Activated naive CD4-positive, alpha-beta T cell (primary cell): ENCODE measurements at places on chromosomes 16 and 17.
A peak's percentile ranks its signal among the peaks of the same experiment; 100 is the strongest.

GRCh38 chr17:27895123-27895895 lies 2.1 kb upstream of the LYRM9 start:
- no peak for DNase-seq

DNA sequence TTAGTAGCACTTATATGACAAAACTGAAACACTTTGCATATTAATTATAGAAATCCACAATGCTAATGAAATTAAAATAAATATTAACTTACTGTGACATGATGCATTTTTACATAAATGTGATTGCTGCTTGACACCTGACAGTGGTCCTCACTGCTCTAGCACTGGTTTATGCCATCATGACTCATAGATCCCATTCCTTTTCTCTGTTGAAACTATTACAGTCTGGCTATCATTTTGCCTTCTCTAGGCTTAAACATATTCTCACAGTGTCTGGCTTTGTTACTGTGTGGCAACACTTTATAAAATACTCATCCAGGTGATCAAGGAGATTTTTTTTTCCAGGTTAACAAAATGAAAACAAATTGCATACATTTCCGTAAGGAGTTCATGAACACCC lies 108.0 kb downstream of the MRTFB start:
- DNase-seq: no peak

- DNase-seq: no peak
Measured at GRCh38 chr17:39171933-39172332, 6.0 kb upstream of the ARL5C start.

- DNase-seq: no peak
Measured at GRCh38 chr17:38994026-38994425, 26.8 kb upstream of the FBXO47 start.

DNA sequence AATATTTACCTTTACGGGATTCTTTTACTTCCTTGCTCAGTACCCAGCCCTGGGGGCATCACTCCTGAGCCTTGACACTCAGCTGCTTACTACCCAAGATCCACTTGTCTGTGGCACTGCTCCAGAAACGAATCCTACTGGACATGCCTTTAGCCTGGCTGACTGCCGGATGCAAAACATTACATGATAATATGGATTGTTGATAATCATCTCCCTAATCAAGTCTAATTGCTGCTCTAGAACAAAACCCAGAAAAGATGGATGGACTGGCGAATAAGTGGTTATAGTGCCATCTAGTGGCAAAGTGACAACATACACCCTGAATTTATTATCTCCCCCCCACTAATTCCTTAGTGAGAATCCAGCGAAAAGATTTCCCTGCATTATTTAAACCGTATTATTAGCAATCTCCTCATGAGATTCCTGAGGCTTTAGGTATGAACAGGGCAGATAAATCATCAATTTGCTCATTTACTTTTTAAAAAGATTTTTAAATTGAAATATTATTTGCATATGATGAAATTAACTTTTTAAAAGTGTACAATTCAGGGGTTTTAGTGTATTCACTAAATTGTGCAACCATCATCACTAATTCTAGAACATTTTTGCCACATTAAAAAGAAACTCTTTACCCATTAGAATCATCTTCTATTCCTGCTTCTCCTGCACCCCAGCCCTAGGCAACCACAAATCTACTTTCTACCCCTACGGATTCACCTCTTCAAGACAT lies 61.6 kb downstream of the RGS9 start:
- DNase-seq: no peak

GRCh38 chr16:66278111-66278531 lies 88.4 kb upstream of the CDH5 start:
- DNase-seq: no peak

DNA sequence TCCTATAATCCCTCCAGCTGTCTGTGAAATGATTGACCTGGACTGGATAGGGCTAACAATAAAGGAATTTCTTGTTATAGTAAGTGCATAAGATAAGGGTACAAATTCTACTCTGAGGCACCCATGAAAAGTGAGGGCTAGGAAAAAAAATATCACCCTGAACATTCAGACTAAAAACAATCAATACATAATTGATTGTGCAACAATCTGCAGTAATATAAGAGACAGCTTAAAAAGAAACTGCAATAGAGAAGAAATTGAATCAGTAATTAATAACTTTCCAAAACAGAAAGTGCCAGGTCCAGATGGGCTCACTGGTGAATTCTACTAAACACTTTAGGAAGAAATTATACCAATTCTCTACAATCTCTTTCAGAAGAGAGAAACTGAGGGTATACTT lies 44.2 kb upstream of the CREBBP start:
- no peak for DNase-seq

GRCh38 chr17:17833658-17834357 lies 3.0 kb downstream of the SREBF1 start:
- DNase-seq: no peak

DNA sequence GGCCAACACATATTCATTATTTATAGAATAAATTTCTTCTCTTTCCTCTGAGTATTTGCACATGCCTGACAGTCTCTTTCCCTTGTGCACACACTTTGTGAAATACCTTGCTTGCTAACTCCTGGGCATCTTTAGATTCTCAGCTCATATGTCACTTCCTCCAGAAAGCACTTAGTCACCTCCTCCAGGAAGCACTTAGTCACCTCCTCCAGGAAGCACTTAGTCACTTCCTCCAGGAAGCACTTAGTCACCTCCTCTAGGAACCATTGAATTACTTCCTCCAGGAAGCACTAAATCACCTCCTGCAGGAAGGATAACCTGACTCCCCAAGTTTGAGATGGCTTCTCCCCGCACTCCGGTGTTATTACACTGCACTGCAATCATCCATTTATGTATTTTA lies 462.5 kb upstream of the EEF2KMT start:
- no peak for DNase-seq

- DNase-seq: no peak
Measured at GRCh38 chr17:76670718-76671122, 27.2 kb upstream of the ST6GALNAC1 start.

DNA sequence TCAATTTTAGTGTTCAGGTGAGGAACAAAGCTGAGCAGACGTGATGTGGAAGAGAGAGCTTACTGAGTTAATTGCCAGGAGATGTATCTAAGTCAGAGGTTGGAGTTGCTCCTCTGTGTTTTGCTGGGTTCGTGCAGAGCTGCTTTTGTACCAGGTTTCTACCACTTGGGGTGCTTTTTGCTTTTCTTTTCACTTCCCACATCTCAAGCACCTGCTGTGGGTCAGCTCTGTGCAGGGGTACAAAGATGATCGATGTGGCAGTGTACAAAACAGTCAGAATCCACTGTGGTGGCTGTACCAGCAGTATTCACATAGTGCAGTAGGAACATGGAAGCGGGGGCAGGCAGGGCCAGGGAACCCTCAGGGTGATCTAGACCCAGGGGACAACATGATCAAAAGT lies 14.8 kb downstream of the UNK start:
- no peak for DNase-seq

DNA sequence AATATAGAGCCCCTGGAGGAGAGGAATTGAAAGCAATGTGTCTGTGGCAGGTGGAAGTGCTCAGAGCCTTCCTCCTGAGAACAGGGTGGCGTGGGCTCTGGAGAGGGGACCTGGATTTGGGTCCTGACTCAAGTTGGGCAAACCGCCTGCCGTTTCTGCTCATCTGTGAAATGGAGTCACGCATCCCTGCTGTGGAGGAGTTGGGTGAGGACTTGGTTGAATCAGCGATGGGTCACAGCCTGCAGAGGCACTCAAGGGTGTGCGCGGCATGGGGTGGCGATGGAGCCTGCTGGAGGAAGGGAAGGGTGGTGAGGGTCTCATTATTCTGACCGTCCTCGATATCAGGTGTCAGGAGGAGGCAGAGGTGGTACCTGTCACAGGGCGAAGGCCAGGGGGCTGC lies 3.1 kb downstream of the ADAD2 start:
- no peak for DNase-seq

DNA sequence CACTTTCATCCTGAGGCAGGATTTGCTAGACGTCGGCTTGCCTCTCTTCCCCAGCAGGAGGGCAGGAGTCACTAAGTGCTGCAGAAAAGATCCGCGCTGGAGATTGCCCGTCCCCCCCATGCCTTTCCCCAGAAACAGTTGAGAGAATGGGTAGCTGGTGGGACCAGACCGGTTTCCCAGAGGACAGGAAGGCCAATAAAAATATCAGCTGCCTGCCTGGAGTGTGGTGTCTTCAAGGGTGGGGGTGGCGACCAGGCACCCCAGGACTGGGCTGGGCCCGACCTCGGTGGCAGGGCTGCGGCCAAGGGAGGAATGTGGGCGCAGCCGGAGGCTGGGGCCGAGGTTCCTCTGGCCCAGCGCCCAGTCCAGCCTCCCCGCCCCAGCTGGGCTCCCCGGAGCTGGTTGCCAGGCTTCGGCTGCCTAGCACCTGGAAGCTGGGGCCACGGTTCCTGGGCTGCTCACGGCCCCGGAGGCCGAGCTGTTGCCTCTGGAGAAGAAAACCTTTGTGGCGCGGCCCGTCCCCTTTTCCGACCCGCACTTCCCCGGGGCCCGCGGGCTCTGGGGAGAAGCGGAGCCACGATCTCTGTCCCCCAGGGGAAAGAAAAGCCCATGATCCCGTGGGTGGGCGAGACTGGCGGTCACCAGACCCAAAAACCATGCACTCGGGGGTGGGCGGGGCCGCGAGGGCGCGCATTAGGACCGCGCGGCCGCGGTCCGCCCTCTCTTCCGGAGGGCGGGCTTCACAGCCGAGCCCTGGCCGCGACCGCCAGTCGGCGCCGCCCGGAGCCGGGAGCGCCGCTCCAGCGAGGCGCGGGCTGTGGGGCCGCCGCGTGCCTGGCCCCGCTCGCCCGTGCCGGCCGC lies at the start of gene TRAF4:
TRAF4 (plus strand) TSS at position 769 of the 861 bp plus-strand sequence. CDS start 102 bp downstream, outside the sequence.
- peak; percentile 30 for DNase-seq

DNA sequence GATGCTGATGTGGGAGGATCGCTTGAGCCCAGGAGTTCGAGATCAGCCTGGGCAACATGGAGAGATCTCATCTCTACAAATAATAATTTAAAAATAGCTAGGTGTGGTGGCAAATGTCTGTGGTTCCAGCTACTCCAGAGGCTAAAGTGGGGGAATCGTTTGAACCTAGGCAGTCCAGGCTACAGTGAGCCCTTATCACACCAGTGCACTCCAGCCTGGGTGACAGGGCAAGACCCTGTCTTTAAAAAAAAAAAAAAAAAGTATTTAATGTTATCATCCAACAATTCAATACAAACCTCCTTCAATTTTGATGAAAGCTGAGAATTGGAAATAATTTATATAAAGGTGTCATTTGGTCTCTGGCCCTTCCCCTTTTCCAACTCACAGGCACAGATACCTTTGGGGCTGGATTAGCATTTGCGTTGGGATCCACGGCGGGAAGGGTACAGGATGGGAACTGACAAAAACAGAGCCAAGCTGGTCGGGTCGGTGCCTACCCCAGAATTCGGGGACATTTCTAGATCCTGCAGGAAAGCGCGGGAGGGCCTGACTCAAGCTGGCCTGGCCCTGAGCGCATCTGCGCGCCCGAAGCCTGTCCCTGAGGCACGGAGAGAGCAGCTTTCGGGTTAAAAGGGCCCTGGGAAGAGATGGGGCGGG lies 860 bp upstream of the DCAF7 start:
- DNase-seq: no peak

DNA sequence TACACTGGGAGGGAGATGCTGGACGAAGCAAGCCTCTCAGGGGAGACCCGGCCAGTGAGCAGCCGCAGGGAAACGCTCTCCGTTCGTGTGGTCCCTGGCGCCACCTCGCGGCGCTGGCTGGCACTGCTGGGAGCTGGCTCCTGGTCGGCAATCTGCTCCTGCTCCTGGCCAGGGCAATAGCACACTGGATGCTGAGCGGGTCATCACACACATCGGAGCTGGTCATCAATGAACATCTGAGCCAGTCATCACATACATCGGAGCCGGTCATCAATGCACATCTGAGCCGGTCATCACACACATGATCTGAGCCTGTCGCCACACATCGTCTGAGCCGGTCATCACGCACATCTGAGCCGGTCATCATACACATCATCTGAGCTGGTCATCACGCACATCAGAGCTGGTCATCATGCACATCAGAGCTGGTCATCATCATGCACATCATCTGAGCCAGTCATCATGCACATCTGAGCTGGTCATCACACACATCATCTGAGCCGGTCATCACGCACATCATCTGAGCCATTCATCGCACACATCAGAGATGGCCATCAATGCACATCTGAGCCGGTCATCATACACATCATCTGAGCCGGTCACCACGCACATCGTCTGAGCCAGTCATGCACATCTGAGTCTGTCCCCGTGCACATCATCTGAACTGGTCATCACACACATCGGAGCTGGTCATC lies 217.3 kb downstream of the RBFOX3 start:
- peak; percentile 55 for DNase-seq

- DNase-seq: no peak
Measured at GRCh38 chr17:57518587-57519581, 226.2 kb downstream of the CCDC182 start.

GRCh38 chr17:7045492-7046126 lies 1.7 kb upstream of the SLC16A11 start:
- DNase-seq: no peak

DNA sequence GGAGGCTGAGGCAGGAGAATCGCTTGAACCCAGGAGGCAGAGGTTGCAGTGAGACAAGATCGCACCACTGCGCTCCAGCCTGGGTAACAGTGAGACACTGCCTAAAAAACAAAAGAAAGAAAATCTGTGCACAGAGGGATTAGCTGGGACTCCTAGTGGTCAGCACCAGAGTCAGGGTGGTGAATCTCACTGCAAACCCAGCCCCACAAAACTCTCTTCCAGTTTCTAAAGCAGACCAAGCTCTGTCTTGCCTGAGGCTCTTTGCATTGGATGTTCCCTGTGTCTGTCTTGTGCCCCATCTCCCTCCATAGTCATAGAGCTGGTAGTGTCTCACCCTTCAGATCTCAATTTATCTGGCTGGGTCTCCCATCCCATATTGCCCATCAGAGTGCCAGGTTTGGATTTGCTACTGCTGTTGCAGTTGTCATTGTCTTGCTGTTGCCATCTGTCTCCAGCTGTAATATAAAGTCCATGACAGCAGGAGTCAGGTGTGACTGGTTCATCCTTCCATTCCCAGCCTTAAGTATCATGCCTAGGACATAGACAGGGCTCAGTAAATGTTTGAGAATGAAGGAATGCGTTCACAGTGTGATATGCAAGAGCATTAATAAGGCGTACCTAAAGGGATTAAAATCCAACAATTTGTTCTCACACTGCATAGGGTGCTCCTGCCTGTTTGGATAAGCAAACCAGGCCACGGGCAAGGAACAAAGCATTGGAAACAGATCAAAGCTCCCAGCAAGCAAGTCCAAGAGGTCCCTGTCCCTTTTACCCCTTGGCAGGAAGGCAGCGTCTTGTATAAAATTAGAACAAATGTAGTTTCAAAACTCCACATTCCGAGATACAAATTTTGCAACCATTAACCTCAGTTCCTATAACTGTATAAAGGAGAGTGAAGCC lies 614.6 kb upstream of the CDH5 start:
- DNase-seq: no peak

DNA sequence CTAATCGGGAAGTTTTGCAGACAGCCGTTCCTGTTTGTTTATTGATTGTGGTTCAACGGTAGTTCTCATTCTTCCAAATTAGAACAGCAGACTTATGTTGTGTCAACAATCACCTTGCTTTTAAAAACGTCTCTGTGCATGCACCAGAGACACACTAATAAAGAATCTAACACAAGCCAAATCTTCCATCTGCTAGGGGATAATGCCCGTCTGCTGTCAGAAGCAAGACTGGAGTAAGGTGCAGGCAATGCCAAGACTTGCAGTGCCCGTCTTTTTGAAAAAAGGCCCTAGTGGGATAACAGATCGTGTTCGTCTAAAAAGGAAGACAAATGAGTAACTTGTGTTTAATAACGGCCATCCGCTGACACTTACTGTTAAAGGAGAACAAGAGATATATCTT lies 158.4 kb downstream of the KCNJ2 start:
- no peak for DNase-seq

GRCh38 chr16:9845661-9846361 lies 336.4 kb downstream of the GRIN2A start:
- DNase-seq: no peak

- no peak for DNase-seq
Measured at GRCh38 chr17:48012151-48012520, 25.5 kb downstream of the COPZ2 start.
